ENCODE measurements at places on chromosomes 3 and 15.

DNA sequence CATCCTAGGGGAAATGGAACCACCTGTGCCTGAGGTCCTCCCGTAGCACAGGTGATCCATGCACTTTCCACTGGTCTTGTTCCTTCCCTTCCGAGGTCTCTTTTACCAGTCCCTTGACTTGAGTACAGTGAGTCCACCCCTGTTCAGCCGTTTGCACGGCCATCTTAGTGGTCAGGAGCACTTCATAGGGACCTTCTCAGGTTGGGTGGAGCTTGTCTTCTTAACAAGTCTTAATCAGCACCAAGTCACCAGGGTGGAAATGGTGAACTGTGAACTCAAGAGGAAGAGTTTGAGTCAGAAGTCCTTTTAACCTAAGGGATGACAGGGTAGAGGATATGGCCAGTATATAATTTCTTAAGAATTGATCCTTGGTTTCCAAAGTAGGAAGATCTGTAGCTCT lies 21.4 kb downstream of the ARL8B start:
- no peak for DNase-seq

- no peak for DNase-seq
These were observed 136.1 kb upstream of the RBMS3 start for GRCh38 chr3:29144807-29145206.

DNA sequence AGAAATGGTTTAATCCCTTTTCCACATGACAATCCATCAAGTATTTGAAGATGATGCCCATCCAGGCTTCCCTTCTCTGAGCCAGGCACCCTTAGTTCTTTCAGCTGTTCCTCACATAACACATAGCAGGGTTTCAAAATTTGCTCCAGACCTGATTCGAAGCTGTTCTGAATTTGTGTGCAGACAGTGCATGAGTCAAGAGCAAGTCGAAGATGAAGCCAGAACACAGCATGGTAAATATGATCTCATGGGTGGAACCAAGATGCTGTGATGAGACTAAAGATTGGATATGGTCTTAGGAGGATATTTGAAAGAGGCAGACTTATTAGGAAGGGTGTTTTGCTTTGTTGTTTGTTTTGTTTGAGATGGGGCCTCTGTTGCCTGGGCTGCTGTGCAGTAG lies 32.6 kb upstream of the PDE8A start:
- no peak for DNase-seq

- DNase-seq = no peak
These were observed 266.0 kb downstream of the EPHA3 start for GRCh38 chr3:89373434-89373833.

DNA sequence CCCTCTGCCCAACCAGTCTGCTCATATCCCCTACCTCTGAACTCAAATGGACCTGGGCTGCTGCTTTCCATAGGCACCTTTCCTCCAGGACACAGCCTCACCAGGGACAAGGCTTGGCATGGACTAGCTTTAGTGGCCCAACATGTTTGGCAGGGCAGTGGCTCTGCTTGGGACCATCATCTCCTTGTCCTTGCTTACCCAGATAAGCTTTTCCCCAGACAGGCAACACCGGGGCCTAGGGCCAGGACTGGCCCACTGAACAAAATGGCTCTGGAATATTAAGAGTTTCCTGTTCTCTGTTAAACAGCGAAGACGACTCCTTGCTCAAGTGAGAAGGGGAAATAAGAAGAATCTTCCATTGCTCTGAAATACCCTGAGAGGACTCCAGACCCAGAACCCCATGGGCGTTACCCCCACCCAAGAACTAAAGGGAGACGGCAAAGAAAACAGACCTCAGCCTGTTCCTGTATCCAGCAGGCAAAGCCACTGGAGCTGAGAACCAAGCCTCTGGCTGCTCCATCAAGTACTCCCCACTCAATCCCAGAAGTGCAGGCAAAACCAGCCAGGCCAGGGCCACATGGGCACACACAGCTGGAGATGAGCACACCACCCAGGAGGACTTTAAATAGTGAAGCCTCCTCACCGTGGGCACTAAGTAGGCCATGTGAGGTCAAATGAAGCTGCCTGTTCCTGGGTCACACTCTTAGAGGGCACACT lies 45.5 kb downstream of the CTNNB1 start:
- DNase-seq = no peak

DNA sequence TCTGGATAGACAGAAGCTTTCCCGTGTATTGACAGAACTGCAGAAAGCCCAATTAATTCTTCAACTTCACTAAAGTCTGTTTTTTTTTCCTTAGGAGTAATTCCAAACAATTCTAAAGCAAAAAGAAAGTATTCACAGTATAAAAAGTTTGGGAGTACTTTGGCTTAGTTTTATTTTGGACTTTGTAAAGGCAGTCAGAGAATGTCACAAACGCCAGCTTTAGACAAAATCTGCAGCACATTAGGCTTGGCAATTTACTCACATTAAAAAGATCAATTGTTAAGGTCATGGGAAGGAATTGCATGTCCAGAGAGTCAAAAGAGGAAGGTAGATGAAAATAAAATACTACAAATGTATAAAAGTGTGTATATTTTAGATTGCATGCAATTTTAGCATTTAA lies 47.5 kb upstream of the GBE1 start:
- DNase-seq = no peak

DNA sequence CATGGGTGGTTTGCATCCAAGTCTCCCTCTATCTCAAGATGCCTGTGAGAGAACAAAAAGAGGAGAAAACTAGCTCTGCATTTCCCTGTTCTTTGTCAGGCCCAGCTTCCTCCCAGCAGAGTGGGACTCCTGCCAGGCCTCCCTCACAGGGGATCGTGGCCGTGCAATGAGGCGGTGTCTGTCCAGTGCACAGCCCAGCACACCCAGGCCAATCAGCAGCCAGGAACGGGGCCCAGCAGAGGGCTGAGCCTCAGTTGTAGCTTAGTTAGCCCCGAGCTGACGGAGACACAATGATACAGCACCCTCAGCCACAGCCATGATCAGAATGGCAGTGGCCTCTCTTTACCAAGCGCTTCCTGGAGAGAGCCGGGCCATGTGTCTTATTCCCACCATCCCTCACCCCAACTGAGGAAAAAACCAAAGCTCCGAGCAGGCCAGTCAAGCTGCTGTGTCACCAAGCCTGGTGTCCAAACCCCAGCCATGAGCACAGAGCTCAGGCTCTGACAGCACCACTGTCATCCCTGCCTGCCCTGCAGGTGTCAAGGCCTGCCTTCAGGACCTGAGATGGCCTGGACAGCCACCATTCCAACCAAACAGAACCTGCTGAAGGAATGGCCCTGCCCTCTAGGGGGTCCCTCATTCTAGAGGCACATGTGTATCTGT lies 71.1 kb downstream of the DNAJB8 start:
- no peak for DNase-seq

All from NAMALWA (cell line).